ENCODE measurements at places on chromosomes 6 and 20.

DNA sequence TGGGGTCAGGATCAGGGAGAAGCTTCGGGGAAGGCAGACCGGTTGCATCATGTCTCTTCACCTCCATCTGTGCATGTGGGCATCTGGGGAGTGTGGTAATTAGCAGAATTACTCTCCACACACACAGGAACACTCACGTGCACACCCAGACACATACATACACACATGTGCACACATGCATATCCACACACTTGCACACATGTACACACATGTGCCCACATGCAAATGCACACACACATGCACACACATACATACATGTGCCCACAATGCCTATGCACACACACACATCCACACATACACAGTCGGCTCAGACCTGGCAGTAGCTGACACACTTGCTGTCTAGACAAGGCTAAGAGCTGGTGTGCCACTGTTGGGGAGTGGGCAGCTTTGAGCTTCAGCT lies 212.3 kb upstream of the PMEPA1 start:
- DNase-seq = no peak

- peak; percentile 21 for DNase-seq
These were observed 83.2 kb upstream of the EYA2 start for GRCh38 chr20:46811224-46812084.

DNA sequence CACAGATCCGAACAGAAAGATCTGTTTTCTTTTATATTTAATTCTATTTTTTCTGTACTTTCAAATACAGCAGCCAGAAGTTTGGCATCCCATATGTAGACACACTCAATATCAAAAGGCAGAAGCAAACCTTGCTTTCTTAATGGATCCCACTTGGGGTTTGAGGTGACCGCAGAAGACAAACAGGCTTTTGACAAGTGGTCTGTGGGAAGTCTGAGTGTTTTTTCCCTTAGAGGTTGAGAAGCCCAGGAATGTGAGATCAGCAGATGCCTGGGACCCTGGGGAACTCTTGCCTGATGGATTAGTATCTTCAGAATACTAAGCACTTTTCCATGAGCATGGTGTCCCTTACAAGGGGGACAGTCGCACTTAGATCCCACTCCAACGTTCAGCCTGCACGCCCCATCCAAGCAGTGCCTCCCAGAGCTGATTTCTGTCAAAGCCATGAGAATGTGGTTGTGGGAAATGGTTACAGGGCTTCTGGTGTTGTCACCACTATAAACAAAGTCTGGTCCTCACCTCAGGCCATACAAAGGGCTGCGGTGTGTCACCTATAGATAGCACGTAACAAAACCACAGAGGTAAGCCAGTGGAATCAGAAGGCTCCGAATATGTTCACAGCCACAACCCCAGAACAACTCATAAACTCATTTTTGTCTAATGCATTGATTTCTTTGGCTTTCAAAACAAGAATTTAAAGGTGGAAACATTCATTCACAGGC lies 12.7 kb downstream of the IL17F start:
- no peak for DNase-seq

DNA sequence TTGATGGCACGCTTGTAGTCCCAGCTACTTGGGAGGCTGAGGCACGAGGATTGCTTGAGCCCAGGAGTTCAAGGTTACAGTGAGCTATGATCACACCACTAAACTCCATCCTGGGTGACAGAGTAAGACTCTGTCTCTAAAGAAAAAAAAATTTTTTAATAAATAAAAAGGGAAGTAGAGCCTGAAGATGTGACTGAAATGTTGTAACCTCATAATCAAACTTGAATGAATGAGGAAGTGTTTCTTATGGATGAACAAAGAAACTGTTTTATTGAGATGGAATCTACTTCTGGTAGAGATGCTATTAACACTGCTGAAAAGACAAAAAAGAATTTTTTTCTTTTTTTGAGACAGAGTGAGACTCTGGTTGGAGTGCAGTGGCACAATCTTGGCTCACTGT lies 6.7 kb downstream of the MAK start:
- DNase-seq = no peak

DNA sequence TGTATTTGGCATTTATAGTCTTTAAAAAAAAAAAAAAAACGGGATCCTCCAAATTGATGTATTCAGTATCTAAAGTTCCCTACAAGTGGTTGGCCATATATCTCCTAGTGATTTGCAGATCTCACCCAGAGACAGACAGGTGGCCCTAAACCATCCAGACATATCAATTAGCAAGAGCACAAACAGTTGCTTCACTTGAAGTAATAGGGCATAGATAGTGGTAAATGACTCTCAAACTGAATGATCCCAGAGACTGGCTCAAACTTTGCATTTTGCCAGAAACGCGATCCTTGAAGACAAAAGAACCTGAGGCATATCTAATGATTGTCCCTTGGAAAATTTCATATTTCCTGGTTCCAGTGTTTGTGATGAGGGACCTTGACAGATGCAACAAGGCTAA lies 54.6 kb downstream of the HMGCLL1 start:
- no peak for DNase-seq

DNA sequence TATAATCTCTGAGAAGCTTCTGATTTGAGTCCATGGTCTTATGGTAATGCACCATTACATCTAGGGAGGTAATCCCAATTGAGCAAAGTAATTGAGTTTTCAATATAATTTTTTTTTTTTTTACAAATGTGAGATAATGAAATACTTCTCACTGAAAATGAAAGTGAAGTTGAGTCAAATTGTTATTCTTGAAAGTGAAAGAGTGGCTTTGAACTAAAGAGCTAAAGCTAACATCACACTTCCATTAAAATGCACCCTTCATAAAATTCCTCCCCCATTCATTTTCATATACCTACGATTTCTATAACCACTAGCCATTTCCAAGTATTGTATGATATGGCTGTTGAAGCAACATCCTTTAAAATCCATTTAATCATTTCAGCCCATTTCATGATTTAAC lies 149.1 kb upstream of the IMPG1 start:
- DNase-seq = no peak

- DNase-seq = no peak
These were observed 544 bp upstream of the STK38 start for GRCh38 chr6:36547646-36548400.

- DNase-seq = peak; percentile 24
These were observed 323.6 kb downstream of the CD83 start for GRCh38 chr6:14440940-14441781.

GRCh38 chr6:18845896-18846295 lies 458.7 kb downstream of the RNF144B start:
- no peak for DNase-seq

DNA sequence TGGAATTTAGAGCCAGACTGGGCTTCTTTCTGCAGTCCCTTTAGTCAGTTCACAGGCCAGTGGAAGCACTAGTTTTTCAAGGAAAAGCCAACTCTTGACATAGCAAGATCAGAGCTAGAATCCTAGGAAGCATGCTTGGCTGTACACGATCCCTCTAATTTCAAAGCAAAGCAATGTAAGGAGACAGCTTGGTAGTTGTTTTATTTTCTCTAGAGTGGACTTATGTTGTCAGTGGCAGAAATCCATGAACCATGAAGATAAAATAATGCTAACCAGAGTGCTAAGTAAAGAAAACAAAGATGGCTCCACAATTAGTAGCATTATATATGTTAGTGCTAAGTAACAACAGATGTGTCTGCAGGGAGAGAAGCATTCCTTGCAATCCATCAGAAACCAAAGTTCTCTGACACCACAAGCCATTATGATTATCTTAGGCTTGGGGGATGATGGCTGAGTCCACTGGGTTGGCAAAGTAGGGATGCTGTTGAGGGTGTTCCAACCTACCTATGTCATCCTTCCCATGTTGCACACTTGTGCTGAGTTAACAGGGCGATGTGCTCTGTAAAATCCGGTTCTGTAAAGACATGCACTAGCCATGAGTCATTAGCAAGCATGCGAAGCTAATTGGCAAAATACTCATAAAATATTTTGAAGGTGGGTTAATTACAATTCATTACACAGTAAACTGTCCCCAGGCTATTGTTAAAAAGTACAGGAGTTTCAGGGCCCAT lies 115.2 kb downstream of the BMP2 start:
- no peak for DNase-seq

- no peak for DNase-seq
These were observed 12.2 kb downstream of the MTG2 start for GRCh38 chr20:62195075-62195405.

DNA sequence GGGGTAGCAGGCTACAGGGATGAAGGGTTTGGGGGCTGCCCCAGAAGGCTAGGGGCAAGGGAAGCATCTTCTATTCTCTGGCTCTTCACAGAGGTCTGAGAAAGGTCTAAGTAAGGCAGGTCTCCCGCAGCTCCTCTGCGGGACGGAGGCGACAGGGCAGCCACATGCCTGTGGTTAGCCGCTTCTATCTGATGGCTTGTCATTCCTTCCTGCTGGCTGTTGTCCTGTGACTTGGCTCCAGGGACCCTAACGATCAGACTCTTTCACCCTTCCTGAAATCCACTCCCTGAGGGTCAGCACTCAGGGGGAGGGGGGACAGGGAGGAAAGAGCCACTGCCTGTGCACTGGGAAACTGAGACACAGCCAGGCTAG lies 673 bp downstream of the CST7 start:
- DNase-seq = no peak

GRCh38 chr20:10565922-10566897 lies 107.6 kb downstream of the JAG1 start:
- DNase-seq = no peak

GRCh38 chr6:75266716-75267291 lies 17.8 kb downstream of the TMEM30A start:
- no peak for DNase-seq

GRCh38 chr6:67717281-67717680 lies 917.8 kb upstream of the ADGRB3 start:
- no peak for DNase-seq

DNA sequence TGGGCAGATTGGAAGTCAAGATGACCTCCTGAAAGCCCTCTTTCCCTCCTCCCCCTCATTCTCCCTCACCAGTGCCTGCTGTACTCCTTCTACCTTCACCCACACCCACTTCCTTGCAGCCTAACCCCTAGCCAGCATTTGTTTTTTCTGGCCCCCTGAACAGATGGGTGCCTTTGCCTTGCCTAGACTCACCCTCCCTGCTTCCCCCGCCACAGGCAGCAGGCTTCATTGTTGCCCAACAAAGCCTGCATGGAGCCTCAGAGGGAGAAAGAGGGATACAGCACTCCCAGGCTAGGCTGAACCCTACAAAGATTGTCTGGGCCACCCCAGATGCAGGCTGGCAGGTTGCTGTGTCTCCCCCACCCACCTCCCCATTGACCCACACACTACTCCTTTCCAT lies 2.7 kb downstream of the MOCS1 start:
- no peak for DNase-seq

DNA sequence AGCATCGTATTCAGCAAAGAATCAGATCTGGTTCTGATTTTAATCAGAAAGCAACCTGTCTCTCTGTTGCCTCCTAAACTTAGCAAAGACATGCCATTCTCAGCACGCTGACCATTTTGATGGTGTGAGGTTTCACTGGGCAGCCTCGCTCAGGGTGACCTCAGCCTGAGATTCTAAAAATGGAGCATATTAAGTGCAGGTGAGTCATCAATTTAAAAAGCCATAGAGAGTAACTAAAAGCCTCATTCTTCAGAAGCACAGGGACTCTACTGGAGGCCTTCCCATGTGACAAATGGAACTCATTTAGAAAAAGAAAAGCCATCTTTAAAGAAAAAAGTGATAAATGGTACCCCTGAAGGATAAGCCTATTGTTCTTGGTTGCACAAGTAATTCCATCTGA lies 91.3 kb downstream of the FILIP1 start:
- DNase-seq = no peak

GRCh38 chr20:35731862-35732643 lies 10.0 kb downstream of the RBM39 start:
- no peak for DNase-seq

- DNase-seq = no peak
These were observed 13.2 kb upstream of the NEDD9 start for GRCh38 chr6:11245381-11246256.

DNA sequence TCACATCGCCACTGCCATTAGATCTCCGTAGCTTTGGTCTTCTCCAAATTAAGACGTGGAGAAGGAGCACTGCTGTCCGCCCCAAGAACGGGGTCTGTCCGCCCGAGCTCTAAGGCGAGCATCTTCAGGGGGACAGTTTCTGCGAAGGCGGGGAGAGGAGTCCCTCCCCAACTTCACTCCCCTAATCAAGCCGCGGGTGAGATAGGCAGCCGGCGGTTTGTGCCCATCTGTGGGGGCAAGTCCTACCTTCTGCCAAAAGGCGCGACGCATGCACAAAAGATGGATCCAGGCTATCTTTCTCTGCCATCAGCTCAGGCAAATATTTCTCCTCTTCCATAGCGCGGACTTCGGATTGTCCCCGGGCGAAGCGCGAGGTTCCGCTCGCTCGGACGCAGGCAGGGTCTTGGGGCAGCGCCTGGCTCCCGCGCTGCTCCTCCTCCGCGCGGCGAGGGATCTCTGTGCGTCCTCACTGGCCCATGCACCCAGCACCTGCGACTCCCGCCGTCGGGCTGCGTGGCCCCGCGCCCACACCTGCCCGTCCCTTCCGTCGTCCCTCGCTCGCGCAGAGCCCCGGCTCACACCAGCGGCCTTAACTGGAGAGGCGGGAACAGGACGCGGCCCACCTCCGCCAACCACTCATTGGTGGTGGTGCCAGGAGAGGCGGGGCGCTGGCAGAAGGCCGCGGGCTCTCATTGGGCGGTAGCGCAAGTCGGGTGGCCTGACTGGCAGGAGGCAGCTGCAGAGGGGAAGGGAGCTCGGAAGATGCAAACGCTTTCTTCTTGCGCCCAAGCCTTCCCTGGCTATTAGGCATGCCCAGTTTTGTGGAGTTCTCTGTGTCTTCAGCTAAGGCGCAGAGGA lies at the start of gene KHDRBS2:
TSS of gene KHDRBS2 (minus strand) at position 614 of the 858 bp plus-strand sequence.
- DNase-seq = peak; percentile 67

DNA sequence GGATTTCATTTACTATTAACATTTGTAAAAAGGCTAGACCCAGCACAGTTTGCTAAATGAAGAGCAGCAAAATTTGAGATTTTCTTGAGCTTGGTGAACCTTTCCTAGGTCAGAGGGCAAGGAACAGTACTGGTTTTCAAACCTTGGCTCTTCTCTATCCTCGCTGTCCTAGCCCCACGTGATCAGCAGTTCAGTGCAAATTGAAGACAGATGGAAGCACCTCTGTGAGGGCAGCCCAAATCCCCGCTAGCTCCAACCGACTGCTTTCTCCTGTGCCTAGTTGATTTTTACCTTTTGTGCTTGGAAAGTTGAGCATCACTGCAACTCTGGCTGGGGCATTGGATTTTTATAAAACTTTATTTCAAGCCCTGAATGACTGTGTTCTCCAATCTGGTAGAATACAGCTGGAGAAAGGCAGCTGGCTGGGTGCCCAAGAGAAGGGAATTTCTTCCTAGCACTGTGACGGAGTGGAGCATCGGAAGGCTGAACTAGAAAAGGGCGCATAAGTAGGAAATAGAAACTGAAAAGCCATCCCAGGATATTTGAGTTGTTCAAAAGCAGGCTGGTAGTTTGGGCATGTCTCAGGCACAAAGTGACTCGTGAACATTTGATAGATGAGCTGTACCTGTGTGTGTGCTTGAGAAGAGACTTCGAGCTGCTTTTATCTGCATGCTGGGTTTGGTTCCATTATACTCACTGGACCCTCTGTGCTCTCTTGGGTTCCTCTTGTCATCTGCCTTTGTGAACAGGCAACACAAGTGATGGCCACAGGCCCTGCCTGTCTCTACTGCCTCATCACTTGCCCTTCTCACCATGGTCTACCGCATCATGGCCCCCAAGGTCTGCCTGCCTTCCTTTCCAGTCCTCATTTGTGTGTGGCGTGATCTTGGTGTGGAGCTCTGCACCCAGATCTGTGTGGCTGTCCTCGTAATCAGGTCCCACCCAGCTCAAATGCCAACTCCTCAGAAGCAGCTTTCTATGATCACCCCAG lies 2.3 kb downstream of the RNF114 start:
- DNase-seq = peak; percentile 31

All from NCI-H446 (cell line).